Mesangial cell (primary cell): ENCODE measurements at places on chromosomes 2 and 18. TPM values are rescaled to one million over a fixed set of nuclear protein-coding genes. Genes with fewer than 3 reads are reported as not detected.

Gene FAHD2B
- 6.2 and 16.6 TPM in 2 replicates for total RNA-seq

Gene XDH
- 0.51 and 0.81 TPM in 2 replicates for total RNA-seq

Gene SYT4
- total RNA-seq, result not detected in 2 replicates

Gene SERPINB3
- total RNA-seq, result not detected in 2 replicates

Gene ABCG8
- not detected in 2 replicates for total RNA-seq

Gene PLEKHH2
- 2.8 and 8.2 TPM in 2 replicates for total RNA-seq

Gene PTH2R
- total RNA-seq, result 2.3 TPM in 1 of 2 replicates, not detected in the other

Gene ZNF892
- 3.7 and 7.0 TPM in 2 replicates for total RNA-seq

Gene CRYBA2
- not detected in 2 replicates for total RNA-seq

Gene RGPD4
- not detected in 2 replicates for total RNA-seq

Gene COL3A1
- 123 and 540 TPM in 2 replicates for total RNA-seq

Gene CD207
- not detected in 2 replicates for total RNA-seq

Gene CYP26B1
- under 0.01 and 0.51 TPM in 2 replicates for total RNA-seq

Gene ANKMY1
- total RNA-seq, result 5.7 and 7.4 TPM in 2 replicates

Gene PLEKHB2
- 69.2 and 75.6 TPM in 2 replicates for total RNA-seq

Gene SCYGR7
- not detected in 2 replicates for total RNA-seq

Gene LYG1
- total RNA-seq, result 0.51 TPM in 1 of 2 replicates, not detected in the other

Gene UPP2
- total RNA-seq, result not detected in 2 replicates

Gene PIK3C3
- 20.2 and 26.5 TPM in 2 replicates for total RNA-seq

Gene ALK
- not detected in 2 replicates for total RNA-seq

Gene GREB1
- under 0.01 and 0.51 TPM in 2 replicates for total RNA-seq

Gene G6PC2
- not detected in 2 replicates for total RNA-seq

Gene ASPRV1
- 0.16 TPM in 1 of 2 replicates, not detected in the other for total RNA-seq

Gene RFX8
- 0.25 TPM in 1 of 2 replicates, not detected in the other for total RNA-seq

Gene DSG2
- 52.9 and 60.3 TPM in 2 replicates for total RNA-seq

Gene FZD7
- total RNA-seq, result 38.5 and 46.5 TPM in 2 replicates

Gene REG3A
- total RNA-seq, result not detected in 2 replicates

Gene PPP4R1
- total RNA-seq, result 51.8 and 56.2 TPM in 2 replicates

Gene DUSP2
- 2.1 and 3.8 TPM in 2 replicates for total RNA-seq

Gene MDH1B
- 0.49 and 1.4 TPM in 2 replicates for total RNA-seq

Gene KRTCAP3
- 0.49 and 8.9 TPM in 2 replicates for total RNA-seq

Gene KLHL29
- total RNA-seq, result 4.9 and 11.4 TPM in 2 replicates

Gene SLC30A3
- total RNA-seq, result under 0.01 TPM in 1 of 2 replicates, not detected in the other

Gene DLX1
- 0.16 TPM in 1 of 2 replicates, not detected in the other for total RNA-seq

Gene SNRPD1
- 2.5 and 10.3 TPM in 2 replicates for total RNA-seq

Gene NFU1
- total RNA-seq, result 27.4 and 43.5 TPM in 2 replicates

Gene AMER3
- not detected in 2 replicates for total RNA-seq

Gene NEU2
- total RNA-seq, result not detected in 2 replicates

Gene ABCB11
- not detected in 2 replicates for total RNA-seq

Gene LIMS3
- total RNA-seq, result 0.81 and 4.3 TPM in 2 replicates

Gene ALPG
- not detected in 2 replicates for total RNA-seq
